ENCODE measurements at places on chromosomes 4 and X.
A peak's percentile ranks its signal among the peaks of the same experiment; 100 is the strongest.

GRCh38 chr4:45580334-45580733 is 543.5 kb downstream of the GABRG1 start:
- DNase-seq: no peak

DNA sequence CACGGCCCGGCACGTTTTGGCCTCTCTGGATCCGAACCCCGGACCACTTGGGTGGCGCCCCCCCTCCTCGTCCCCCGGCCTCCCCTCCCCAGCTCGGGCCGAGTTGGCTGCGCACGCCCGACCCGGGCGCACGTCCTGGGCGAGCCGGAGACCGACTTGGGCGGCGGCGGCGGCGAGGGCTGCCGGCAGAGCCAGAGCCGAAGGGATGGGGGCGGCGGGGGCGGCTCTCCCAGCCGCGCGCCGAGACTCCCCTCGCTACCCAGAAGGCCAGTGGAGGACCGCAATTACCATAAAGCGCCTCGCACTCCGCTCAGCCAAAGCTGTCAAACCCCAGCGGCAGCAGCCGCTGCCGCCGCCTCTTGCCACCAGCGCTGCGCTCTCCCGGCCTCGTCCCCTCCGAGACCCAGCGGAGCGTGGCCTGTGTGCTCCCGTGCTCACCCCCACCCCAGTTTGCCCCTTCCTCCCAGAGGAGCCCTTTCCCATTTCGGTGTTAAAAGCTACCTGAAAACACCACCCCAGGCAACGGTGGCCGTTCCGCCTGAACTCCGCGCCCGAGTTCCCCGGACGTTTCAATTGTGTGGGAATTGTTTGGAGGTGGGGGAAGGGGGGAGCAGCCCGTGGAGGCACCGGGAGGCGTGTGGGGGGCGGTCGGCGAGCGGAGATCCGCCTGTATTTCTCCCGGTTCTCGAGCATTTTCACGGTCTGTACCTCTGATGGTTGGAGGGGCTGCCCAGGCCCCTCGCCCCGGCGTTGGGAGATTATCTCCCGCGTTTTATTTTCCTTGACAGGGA is 701 bp upstream of the BCOR start:
- DNase-seq: peak; percentile 77

DNA sequence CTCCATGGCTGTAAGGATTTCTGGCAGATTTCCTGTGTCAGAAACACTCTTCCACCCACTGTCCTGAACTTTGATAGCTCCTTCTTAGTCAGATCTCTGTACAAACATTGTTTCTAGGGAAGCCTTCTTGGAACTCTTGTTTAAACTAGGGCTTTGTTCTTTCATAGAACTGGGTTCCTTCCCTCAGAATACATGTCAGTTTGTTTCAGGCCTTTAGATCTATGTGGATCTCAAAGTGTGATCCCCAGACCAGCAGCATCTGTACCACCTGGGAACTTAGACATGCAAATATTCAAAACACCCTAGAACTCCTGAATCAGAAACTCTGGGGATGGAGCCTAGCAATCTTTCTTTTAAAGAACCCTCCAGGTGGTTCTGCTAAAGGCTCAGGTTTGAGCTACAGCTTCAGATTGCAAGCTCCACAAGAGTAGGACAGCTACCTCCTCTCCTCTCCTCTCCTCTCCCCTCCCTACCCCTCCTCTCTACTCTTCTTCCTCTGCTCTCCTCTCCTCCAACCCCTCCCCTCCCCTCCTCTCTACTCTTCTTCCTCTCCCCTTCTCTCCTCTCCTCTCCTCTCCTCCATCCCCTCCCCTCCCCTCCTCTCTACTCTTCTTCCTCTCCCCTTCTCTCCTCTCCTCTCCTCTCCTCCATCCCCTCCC is 12.7 kb downstream of the RASSF6 start:
- no peak for DNase-seq

DNA sequence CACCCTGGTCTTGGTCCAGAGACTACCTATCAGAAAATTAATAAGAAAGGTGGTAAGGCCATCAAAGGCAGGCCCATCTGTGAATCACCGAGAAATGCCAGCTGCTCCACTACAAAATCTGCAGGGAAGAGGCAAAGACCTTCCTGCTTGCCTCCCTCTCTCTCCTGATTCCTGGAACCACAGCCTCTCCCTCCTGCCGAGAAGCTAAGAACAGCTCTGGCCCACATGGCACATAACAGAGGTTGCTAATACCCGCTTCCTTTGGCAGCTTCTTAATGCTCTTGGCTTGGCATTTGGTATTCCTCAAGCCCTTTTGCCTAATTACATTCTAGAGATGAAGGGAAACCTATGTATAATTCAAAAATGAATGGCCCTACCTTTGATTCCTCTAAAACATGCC is 32.9 kb downstream of the RAI2 start:
- no peak for DNase-seq

- DNase-seq: peak; percentile 68
Measured at GRCh38 chrX:101219864-101220346, 319 bp downstream of the DRP2 start.

DNA sequence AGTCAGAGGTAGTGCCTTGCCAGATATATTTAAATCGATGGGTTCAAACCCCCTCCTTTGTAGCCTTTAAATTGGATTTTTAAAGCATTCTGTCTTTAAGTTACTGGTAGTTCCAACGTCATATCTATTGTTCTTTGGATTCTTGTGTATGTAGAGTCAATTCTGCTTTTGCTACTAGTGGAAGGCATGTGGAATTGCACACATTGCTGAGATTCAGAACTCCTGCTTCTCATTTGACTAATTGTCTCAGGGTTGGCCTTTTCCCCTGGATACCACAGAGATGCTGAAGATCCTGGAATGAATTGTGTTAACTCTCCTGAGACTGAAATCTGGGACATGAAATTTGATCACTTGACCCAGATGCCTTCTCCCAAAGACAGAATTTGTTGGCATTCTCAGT is 328.3 kb upstream of the RPS6KA3 start:
- no peak for DNase-seq

GRCh38 chr4:185755451-185755850 is 56.5 kb downstream of the SORBS2 start:
- DNase-seq: no peak

- no peak for DNase-seq
Measured at GRCh38 chr4:16764622-16765021, 133.8 kb downstream of the LDB2 start.

DNA sequence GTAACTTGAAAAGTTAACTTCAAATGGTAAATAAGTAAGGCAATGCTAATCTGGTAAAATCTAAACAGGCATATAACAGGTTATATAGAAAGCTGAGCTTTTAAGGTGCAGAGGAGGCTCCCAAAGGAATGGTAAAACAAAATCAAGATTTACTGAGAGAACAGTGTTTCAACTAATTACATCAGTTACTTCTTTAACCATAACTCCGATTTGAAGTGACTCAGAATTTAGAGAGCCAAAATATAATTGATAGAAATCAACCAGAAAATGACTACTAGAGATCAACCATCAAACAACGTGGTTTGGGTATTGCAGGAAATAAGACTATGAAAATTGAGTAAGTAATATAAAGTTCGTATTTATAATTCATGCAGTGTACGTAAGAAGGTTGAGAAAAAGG is 6.9 kb downstream of the G3BP2 start:
- DNase-seq: no peak

DNA sequence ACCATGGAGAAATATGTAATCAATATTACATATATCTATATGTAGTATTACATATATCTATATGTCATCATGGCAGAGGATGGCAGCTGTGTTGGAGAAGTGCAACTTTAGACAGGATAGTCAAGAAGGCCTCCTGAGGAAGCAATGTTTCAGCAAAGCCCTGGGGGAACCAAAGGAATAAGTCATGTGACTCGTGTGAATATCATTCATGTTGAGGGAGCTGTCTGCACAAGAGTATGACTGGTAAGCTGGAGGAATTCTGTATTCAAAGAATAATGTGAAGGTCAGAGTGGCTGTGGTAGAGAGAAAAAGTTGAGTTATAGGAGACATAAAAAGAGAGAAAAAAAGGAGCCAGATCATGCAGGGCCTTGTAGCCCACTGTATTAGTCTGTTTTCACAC is 92.9 kb upstream of the EDNRA start:
- DNase-seq: no peak

DNA sequence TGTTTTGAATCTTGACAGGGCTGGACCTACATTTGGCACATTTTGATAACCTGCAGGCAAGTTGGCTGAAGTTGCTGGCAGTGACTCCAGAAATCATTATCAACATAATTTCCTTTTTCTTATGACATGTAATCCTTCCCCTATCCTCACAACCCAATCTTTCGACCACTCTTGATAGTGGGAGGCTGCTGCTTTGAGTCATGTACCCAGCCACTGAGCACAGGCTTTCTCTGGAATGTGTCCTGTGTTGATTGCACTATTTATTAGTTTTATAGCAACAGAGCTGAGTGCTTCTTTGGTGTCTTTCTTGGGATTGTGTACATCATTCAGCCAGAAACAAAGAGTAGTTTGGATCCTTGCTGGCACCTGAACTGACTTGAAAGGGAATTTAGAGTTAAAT is 183.1 kb upstream of the LEF1 start:
- no peak for DNase-seq

DNA sequence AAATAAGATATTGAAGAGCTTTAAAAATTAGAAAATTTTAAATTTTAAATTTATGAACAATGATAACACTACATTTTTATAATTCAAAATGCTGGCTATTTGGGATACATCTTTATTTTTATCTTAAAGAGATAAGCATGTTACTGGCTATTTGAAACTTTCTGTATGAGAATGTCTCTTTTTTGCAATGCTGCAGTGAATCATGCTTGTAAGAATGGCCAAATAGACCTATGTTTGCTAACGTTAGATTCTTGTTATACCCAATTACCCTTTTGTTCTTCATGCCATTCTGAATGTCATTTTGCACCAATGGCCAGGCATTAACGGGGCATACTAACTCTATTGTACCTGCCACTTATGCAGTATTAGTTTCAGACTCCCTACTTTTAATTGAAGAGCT is 49.5 kb downstream of the SLIT2 start:
- no peak for DNase-seq

GRCh38 chr4:145822181-145822580 is 116.4 kb downstream of the ZNF827 start:
- DNase-seq: no peak

DNA sequence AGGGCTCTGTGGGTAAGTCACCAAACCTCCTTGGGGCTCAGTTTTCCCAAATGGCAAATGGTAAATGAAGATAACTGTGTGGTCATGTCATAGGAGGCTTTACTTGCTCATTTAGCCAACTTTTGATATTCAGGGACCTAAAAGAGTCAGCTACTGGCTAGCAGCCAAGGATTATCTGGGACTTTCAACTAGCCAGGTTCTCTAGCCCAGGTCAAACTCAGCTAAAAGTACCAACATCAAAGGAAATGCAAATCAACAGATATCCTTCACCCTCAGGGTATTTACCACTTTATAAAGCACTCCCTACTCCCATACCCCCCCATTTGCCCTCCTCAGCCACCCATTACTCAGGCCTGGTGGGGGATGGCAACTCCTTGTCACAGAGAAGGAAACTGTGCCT is 7.5 kb downstream of the AMER1 start:
- no peak for DNase-seq

All from lung (tissue), 17 donors.